ENCODE measurements at places on chromosomes 7 and 10.

DNA sequence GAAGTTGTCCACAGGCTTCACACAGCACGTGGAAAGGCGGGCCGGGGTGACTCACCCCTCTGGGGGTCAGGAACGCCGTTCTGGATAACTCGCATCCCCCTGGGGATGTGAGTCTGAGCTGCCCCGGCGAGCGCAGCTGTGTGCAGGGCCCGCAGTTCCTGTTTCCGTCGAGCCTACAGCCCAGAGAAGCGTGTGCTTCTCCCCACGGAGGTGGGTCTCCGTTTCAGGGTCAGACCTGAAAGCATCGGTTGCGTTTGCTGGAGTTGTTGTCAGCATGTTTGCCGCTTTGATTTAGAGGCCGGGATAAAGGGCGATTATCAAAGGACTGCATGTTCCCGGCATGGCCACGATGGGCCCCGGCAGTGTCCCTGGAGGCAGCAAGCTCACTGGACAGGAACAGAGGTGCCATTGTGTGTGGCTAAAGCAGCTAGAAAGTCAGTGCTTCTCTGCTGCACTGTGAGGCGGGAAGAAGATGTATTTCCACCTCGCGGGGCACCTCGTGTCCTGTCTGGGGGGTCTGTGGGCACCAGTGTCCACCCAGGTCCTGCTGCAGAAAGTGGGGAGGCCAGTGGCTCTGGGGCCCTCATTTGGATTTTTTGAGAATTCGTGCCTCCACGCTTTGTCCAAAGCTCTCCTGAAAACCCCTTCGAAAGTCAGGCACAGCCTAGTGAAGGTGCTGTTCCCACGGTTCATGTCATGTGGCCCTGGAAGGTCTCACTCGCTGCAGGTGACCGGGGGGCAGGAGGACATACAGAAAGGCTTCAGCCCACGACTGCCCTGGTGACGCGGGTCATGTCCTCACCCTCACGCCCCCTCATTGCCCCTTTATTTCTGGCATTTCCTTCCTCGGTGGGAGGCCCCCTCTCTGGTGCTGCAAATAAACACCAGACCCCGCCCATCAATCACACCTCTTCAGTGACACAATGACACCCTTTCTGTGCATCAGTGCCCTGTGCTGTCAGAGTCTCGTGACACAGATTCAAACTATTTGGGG is 27.4 kb upstream of the GDI2 start:
- DNase-seq, result no peak

DNA sequence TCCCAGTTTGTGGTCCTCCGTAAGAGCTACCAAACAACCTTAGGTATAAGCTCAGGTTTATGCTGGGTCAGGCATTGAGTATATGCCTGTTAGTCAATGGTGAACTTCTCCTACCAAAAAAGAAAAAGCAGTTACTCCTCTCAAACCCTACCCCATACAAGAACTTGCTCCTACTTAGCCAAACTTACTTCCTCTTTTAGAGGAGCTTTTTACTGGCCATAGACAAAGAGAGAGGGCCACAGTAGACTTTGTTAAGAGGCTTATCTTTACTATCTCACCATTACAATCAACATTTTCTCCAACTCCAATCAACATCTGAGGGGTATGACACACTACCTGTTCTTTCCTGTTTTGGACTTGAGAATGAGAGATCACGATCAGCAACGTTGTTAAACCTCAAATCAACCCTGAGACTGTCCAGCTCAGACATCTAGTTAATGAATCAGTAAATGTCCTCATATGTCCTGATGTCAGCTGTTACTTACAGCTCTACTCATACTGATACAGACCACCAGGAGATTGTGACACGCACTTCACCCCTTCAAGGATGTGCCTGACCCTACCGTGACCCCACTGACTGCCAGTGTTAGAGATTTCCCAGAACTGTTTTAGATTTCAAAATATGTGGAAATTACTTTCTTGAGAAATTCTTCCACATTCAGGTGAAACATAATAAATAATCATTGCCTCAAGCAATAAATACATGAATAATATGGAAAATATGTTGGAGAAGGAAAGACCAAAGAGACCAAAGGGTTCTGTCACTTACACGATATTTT is 18.4 kb upstream of the CCDC71L start:
- DNase-seq, result no peak

DNA sequence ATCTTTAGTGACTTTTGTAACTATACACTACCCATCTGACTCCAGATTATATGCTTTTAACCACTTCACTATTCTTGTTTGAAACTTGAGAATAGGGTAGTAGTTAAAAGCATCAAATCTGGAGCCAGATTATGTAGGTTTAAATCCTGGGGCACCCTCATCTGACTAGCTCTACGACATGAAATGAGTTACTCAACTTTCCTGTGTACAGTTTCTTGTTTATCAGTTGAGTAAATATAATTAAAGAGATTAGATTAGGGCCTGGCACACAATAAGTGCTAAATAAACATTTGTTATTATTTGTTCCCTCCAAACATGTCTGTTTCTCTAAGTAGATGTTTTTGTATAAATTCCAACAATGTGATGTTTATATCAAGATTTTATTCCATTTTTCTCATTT is 485.3 kb upstream of the LRRTM3 start:
- no peak for DNase-seq

DNA sequence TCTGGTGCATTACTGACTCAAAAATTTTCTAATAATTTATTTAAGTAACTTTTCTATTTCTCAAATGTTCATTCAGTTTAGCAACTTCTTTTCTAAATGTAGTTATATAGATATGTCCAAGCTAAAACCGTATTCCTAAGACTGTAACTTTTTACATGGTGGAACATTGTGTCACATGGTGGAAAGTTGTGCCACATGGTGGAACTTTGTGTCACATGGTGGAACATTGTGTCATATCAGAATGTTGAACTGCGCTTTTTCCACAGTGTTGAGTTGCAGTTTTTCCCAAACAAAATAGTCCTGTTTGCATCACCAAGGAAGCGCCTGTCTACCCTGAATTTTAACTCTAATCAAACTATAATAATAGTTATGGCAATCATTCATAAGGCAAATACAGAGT is 109.3 kb downstream of the ANKRD30A start:
- DNase-seq, result no peak

DNA sequence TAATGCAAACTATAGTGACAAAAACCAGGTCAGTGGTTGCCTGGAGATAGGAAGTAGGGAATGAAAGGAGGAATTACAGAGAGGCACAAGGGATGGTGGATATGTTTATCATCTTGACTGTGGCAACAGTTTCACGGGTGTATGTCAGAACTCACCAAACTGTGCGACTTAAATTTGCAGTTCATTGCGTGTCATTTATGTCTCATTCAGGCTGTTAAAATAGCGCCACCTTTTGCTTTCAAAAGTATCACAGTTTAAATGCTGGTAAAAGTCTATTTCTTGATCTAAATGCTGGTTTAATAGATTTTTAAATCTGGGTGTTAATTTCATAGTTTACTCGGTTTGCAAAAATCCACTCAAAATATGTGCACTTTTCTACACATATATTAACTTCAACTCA is 51.0 kb downstream of the PTTG1IP2 start:
- no peak for DNase-seq

GRCh38 chr10:121244818-121245217 is 353.4 kb downstream of the FGFR2 start:
- DNase-seq, result no peak

- DNase-seq, result no peak
Observed at GRCh38 chr10:13977861-13978532, 352.7 kb downstream of the FRMD4A start.

DNA sequence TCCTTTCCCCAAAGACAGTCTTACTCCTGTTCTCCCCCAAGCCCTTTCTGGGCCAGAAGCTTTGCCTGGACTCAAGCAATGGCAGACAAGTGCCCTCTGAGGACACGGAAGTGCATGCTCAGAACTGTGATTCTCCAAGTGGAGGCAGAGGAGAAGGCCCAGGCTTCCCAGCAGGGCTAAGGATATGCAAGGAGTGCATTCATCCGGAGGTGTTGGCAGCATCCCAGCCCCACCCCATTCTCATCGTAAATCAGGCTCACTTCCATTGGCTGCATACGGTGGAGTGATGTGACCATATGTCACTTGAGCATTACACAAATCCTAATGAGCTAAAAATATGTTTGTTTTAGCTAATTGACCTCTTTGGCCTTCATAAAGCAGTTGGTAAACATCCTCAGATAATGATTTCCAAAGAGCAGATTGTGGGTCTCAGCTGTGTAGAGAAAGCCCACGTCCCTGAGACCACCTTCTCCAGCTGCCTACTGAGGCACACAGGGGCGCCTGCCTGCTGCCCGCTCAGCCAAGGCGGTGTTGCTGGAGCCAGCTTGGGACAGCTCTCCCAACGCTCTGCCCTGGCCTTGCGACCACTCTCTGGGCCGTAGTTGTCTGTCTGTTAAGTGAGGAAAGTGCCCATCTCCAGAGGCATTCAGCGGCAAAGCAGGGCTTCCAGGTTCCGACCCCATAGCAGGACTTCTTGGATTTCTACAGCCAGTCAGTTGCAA is 1.4 kb upstream of the RBP3 start:
- no peak for DNase-seq

DNA sequence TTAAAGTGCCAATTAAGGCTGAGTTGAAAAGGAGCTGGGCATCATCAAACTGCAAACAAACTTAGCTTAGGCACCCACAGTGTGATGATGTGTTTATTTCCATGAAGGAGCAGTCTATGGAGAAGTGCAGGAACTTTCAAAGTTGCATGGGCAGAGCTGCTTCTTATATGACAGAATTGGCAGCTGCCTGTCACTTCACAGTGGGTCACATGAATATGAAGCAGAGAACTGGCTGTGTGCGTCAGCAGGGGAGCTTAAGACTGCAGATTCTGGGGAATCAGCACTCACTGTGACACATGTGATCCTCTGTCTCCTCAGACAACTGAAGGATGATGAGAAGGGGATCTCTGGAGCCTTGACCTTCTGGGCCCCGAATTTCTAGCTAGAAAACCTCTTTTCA is 36.6 kb downstream of the RBM28 start:
- DNase-seq, result no peak

- DNase-seq, result no peak
Observed at GRCh38 chr7:144063710-144064109, 5.9 kb upstream of the OR2A25 start.

GRCh38 chr10:94194256-94194655 is 168.5 kb downstream of the NOC3L start:
- DNase-seq, result no peak

GRCh38 chr10:128721963-128722445 is 595.8 kb upstream of the MKI67 start:
- DNase-seq, result no peak

DNA sequence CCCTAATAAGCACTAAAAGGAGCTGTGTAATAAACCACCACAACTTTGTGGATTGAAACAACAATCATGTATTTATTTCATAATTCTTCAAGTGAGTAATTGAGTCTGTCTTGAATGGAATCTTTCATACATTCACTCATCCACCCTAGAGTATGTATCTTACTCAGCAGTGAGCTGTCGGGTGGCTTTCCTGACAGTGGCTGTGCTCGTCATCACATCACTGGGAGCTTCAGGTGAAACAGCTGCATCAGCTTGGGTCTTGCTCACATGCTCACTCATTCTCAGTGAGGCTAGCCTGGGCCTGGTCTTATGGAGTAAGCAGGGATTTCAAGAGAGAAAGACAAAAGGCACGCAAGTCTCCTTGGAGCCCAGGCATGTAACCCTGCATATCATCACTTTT is 271.4 kb downstream of the POM121L12 start:
- no peak for DNase-seq

DNA sequence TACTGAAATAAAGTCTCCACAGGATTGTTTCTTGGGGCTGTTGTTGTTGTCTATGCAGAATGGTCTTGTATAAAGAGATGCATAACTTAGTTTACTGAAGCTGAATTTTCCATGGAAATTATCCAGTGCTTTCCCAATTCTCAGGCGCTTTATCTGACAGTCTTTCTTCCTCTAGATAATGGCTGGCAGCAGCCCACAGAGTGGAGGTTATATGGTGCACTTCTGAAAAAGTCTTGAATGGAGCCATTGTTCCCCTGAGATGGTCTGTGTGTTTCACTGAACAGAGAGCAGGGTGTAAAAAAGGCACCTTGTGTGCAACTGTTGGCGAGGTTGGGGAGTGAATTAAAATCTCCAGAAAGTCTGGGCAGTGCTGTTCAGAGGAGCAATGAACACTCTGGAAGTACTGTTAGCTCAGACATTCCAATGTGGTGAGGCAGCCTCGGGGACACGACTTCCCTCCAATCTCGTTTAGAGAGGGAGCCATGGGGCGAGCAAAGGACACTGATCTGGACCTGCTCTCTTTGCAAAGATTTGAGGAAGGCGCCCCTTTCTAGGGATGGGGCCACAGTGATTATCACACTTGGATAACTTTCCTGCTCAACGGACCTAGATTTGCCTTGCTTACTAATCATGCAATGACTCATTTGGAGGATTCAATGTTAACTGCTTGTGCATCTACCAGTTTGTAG is 2.0 kb upstream of the PLCE1 start:
- peak; percentile 47 for DNase-seq

GRCh38 chr7:75969704-75970498 is 24.5 kb downstream of the TMEM120A start:
- DNase-seq, result no peak
